Spinal cord (tissue), 10 donors: ENCODE measurements at places on chromosomes 2 and 18. TPM values are rescaled to one million over a fixed set of nuclear protein-coding genes. Genes with fewer than 3 reads are reported as not detected.
A peak's percentile ranks its signal among the peaks of the same experiment; 100 is the strongest.

The POTEF gene
- total RNA-seq, result 0.17 TPM

The RTP5 gene
- 1.9 TPM for total RNA-seq

The CBLN2 gene
- total RNA-seq, result 20.0 TPM

The FRZB gene
- total RNA-seq, result 21.8 TPM

DNA sequence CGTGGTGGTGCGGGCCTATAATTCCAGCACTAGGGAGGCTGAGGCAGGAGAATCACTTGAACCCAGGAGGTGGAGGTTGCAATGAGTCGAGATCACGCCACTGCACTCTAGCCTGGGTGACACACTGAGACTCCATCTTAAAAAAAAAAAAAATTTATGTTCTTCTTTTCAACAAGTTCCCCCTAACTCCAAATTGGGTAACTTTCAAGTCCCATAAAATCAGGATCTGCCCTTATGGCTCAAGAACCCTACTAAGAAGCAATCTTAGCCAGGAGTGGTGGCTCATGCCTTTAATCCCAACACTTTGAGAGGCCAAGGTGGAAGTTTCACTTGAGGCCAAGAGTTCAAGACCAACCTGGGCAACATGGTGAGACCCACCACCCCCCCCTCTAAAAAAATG is 30.3 kb upstream of the TLK1 start:
- no peak for DNase-seq
- H3K27me3 ChIP-seq, result no peaks in the 10 kb centered on the region
- no peaks in the 10 kb centered on the region for H3K36me3 ChIP-seq

- H3K4me3 ChIP-seq, result no peak overlapping the region
- peaks cover 74% of the 10 kb centered on the region for H3K4me1 ChIP-seq
- H3K27me3 ChIP-seq, result no peaks in the 10 kb centered on the region
- H3K27ac ChIP-seq, result peak overlapping the region; percentile 88
- no peaks in the 10 kb centered on the region for H3K36me3 ChIP-seq
Observed at GRCh38 chr2:230898016-230898712, 26.9 kb downstream of the GPR55 start.

DNA sequence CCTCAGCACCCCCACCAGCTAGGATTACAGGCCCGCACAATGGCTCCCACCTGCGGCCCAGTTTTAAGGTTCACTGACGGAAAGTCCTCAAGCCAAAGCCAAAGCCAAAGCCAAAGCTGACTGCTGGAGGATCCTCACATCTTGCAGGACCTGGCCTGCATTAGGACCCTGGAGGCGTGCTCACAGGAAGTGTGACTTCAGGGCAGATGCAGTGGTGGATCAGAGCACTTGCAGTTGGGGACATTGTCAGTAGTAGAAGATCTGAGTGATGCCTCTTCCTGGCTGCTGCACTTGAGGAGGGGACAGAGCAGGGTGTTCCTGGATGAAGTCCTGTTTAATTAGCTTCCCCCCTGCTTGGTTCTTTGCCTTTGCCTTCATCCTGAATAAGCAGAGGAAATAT is 69.0 kb upstream of the ALPP start:
- H3K4me3 ChIP-seq, result no peak overlapping the region
- H3K27ac ChIP-seq, result peak overlapping the region; percentile 49
- peaks cover 17% of the 10 kb centered on the region for H3K4me1 ChIP-seq
- H3K27me3 ChIP-seq, result no peaks in the 10 kb centered on the region

GRCh38 chr18:71729611-71730010 is 814.5 kb downstream of the CBLN2 start:
- H3K27ac ChIP-seq, result no peak overlapping the region
- no peaks in the 10 kb centered on the region for H3K27me3 ChIP-seq
- H3K4me1 ChIP-seq, result no peaks in the 10 kb centered on the region
- H3K4me3 ChIP-seq, result no peak overlapping the region
- no peak for DNase-seq

GRCh38 chr2:96869281-96869821 is 529 bp downstream of the SEMA4C start:
- H3K4me3 ChIP-seq, result peak overlapping the region; percentile 77
- no peaks in the 10 kb centered on the region for H3K27me3 ChIP-seq
- peak overlapping the region; percentile 90 for H3K27ac ChIP-seq
- DNase-seq, result peak; percentile 43
